Activated CD4-positive, alpha-beta T cell treated with anti-CD3 and anti-CD28 coated beads, Interleukin-2, Interleukin-4, amounts not matched to agents 100 ng/mL and 50 ng/mL, durations not matched to agents 16 hours and 8 hours (primary cell): ENCODE measurements at places on chromosomes 13 and 19.
A peak's percentile ranks its signal among the peaks of the same experiment; 100 is the strongest.

DNA sequence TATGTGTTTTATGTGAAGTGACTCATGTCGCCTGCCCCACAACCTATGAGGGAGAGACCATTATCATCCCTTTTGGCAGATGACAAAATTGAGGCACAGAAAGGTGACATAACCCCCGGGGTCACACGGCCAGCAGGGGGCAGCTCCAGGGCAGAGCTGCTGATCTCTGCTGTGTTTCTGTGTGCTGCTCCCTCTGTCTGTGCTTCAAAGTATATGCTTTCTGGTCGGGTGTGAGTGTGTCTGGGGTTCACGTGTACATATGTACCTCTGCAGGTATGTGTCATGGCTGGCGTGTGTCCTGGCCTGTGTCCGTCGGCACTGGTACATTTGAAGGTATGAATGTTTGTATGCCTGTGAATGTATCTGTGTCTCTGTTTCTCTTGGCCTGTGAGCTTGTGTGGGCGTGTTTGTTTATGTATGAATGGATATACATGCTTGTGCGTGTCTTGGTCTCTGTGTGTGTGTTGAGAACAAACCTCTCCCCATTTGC, 7.1 kb downstream of the LIPE start:
- DNase-seq, result peak; percentile 78

- peak; percentile 81 for DNase-seq
Measured at GRCh38 chr19:47391510-47392223, 27.7 kb downstream of the MEIS3 start.

- peak; percentile 88 for DNase-seq
Measured at GRCh38 chr19:8307965-8308866, at the start of gene CD320. Gene CD320 (minus strand): TSS chr19:8308358. CDS start chr19:8308290, 68 bp downstream.

DNA sequence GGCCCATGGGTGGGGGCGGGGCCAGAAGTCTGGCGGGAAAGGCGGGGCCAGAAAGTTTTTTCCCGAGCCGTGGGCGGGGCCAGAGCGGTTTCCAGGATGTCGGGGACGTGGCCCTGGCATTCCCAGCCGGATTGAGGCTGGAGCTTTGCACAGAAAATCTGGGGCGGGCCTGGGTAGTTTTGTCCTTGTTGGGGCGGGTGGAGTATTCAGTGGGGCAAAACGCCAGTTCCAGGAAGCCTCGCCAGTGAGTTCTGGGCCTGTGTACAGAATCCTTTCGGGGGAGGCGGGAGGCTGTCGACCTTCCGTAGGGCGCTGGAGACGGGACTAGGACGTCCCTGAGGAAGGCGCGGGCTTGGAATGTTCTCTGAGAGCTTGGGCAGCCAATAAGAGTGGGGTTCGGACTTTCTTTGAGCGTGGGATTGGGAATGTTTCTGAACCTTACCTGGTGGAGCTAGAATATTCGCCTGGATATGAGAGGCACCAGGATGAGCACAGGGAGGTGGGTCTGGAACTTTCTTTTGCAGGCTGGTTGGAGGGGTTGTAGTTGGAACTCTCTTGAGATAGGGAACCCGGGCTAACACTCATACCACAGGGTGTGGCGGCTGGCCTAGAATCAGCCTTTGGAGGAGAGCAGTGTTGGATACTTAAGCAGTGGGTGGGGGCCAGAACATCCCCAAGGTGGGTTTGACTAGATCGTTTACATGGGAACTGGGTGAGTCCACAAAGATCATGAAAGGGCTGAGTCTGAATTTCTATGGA, 1.3 kb downstream of the CCDC9 start:
- no peak for DNase-seq

- no peak for DNase-seq
Measured at GRCh38 chr13:92657565-92657964, 569.0 kb upstream of the GPC6 start.

DNA sequence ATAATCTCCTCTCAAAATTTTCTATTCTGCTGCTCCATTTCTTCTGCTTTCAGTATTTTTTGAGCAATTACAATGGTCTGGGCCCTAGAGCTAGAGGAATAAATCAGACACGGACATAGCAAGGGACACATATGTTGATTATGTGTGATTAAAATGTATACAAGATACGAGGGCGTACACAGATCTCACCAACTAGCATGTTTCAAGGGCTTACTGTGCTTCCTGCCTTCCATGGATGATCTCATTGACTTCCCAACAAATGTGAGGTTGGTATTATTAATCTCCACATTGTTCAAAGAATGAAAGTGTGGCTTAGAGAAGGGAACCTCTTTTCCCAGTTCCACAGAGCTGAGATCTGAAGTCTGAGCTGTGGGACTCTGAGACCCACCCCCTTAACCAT, 9.1 kb downstream of the PLD3 start:
- DNase-seq, result no peak

DNA sequence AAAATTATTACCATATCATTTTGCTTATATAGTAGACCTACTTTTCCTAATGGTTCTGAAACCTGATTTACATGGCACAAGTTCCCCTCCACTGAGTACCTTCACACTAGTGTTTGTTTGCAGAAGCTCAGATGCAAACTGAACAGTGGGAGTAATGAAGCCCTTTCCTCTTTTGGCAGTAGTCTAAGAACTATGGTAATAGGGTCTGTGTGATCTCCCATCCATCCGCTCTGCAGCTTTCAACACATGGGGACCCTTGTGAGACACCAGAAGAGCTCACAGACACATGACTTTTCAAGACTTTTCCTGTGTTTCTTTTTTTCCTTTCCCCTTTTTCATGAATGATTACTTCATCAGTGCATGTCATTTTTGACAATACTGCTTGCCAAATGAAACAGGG, 336.0 kb downstream of the ATP8A2 start:
- DNase-seq, result no peak

DNA sequence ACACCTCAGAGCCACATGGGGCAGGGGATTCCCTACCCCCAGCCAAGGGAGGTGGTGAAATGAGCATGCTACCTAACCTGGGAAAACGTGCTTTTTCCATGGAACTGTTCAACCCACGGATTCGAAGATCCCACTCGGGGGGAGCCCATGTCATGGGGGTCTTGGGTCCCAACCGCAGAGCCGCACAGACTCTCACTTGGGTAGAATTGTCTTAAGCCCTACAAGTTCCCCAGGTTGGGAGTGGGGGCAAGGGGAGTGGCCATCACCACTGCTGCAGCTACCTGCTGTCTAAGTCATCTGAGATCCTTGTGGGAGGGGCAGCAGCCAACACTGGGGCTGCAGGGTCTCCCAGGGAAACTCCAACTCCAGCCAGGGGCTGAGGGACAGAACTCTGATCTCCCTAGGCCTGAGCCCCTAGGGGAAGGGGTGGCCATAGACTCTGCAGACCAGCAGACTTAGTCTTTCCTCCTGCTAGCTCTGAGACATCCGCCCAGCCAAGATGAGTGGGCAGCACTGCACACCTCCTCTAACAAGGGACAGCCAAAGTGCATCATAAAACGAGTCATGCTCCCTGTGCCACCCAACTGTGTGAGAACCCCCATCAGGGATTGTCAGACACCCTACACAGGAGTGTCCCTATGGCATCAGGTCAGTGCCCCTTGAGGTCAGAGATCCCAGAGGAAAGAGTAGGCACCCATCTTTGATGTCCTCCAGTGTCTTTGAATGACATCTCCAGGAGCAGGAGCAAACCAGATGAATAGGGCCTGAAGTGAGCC, 610.4 kb upstream of the SLITRK6 start:
- no peak for DNase-seq

DNA sequence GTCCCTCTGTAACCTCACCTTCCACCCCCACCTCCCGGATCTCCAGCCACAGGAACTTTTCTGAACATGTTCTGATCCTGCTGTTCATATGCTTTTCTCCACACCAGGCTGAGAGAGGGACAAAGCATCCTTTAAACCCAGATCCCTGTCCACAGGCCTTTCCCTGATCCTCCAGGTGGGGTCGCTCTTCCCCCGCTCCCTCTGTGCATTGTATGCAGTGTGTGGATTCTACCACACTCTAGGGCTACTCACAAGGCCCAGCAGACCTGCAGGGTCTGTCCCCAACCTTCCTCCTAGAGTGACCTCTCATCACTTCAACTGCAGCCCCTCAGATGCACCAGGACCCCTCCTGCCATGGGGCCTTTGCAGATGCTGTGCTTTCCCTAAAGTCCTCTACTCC, 1200.6 kb downstream of the UQCRFS1 start:
- DNase-seq, result no peak

DNA sequence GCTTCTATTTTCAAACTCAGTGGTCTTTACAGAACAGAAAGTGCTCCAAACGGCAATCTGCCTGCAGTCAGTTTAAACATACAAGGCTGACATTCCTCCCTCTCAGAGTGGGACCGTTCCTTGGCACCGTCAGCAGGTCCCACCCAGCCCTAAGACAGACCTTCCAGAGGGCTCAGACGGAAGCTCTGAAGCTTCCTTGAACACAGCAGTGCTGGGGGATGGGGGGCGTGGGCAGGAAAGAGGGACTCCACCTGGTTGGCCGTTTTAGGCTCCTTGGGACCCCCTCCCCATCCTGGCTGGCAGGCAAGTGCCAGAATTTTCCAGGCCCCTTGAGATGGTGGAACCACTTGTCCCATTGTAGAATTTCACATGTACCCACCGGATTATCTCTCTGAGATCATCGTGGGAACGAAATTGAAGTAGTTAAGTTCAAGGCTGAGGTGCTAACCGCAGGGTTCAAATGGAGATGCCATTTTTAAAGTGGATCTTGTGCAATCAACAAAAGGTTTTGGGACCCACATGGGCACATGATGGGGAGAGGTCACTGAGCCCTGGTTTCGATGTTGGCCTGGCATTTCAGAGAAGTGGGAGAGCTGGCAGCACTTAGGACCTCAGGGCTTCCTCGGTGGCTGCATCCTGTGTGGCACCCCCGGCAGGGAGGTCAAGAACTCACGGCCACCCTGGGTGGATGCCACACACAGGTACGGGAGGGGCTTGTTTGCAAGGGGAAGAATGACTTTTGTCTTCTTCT, 46.2 kb downstream of the KLF2 start:
- DNase-seq, result peak; percentile 51

DNA sequence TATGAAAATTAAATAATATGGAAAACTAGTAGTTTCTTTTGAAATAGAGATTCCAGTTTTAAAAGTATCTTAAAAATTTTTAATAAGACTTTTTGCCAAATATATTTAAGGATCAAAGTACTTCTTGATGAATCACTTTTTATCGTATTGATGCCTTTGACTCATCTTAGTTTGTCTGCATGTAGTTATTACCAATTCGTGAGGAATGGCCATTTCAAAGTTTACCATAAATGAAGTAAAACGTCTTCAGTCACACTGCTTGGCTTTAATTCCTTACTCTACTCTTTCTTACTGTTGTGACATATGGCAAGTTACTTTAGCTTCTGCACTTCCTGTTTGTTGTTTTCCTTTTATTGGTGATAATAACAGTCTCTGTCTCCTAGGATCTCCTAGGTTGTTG, 38.3 kb downstream of the NDFIP2 start:
- no peak for DNase-seq

DNA sequence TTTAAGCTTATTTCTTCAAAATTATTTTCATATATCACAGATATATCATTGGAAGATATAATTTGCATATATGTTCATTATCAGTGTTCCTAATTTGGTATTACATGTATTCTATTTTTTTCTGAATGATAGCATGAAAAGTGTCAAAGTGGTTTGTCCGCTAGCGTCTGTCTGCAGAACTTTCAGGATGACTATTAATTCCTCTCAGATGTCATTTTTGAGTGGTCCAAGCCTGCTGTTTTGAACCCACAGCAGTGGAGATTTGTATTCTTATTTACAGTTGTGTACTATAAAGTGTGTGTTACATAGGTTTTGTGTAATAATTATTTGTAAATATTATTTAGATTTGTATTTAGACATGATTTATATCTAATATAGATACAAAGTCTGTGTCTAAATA, 8.5 kb downstream of the UTP14C start:
- no peak for DNase-seq

DNA sequence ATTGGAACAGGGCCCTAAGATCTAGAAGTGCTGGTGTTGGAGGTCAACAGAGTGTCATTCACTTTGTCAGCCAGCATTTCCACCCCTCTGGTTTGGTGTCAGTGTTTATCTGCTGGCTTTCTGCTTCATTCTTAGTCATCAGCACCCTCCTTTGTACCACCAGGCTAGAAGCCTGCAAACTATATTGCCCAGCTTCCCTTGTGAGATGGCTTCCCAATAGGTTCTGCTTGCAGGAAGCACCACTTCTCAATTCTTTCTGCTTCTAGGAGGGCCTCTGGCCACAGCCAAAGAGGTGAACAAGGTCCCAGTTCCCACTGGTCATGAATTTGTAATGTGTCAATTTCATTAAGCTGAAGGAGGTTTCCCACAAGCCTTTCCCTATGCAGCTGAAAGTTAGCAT, 36.4 kb upstream of the CALM3 start:
- no peak for DNase-seq

GRCh38 chr19:46787040-46787330, 1.4 kb downstream of the SLC1A5 start:
- no peak for DNase-seq

GRCh38 chr19:35040826-35041547, 534 bp upstream of the HPN start:
- no peak for DNase-seq

- no peak for DNase-seq
Measured at GRCh38 chr13:79508224-79508961, 27.4 kb downstream of the NDFIP2 start.

GRCh38 chr13:106865716-106866440, 297.9 kb upstream of the ARGLU1 start:
- no peak for DNase-seq

- DNase-seq, result no peak
Measured at GRCh38 chr13:80605716-80606115, 264.8 kb upstream of the SPRY2 start.

GRCh38 chr13:50521831-50522149, 321.7 kb downstream of the DLEU7 start:
- DNase-seq, result no peak

DNA sequence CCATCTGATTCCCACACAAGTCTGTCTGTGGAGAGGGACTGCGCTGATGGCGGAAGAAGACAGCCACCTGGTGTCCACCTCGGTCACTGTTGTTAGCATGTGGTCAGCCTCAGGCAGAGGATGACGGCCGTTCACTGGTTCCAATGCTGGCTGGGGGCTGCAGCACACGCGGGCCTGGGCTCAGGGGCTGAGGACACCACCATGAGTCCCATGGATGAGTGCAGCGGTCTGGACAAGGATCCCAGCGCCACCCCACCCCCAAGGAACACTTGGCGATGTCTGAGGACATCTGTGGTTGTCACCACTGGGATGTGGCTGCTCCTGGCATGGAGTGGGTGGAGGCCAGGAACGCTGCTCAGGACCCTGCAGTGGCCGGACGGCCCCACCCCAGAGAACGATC, 10.9 kb downstream of the DPP9 start:
- no peak for DNase-seq

GRCh38 chr13:52847322-52847681, 1.1 kb downstream of the PCDH8 start:
- no peak for DNase-seq
